ENCODE measurements at places on chromosomes 1 and 21.
A peak's percentile ranks its signal among the peaks of the same experiment; 100 is the strongest.

DNA sequence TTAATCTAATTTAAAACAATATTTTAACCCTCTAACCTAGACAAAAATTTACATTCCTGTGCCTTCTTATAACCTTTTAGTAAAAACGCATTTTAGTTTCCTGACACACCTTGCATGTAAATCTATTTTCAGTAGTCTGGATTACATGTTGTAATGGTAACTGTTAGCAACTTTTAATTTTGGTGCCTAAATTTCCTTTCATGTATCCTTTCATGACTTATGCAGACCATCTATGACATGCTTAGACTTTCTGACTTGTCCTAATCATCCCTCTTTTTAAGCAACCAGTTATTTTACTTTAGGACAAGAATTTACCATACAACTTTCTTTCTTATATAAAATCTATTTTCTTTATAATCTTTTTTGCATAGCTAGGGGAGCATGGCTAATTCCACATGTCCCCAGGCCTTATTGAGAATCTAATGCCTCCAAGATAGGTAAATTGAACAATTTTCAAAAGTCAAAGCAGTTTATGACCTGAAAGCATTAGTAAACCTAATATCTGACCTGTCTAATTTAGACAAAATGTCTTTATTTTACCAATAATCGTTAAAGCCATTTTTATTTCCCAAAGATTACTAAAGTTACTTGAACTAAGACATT is 57.5 kb upstream of the IL12RB2 start:
- DNase-seq = no peak

GRCh38 chr21:42266971-42267556 is 48.1 kb downstream of the ABCG1 start:
- DNase-seq = no peak

DNA sequence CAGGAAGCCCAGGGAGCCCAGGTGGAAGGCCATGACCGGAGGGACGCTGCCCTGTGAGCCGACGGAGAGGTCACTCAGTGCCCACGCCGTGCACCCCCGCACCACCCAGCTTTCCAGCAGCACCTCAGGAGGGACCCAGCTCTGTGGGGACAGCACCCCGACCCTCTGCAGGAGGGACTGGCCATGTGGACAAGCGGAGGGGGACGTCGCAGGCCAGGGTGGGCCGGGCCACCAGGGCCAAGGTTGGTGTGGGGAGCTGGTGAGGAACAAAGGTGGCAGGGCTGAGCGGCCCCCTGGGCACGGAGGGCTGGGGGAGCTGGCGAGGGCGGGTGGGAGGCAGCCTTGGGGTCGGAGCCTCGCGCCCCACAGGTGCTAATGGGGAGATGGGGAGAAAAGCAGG is 22.8 kb downstream of the NADK start:
- no peak for DNase-seq

DNA sequence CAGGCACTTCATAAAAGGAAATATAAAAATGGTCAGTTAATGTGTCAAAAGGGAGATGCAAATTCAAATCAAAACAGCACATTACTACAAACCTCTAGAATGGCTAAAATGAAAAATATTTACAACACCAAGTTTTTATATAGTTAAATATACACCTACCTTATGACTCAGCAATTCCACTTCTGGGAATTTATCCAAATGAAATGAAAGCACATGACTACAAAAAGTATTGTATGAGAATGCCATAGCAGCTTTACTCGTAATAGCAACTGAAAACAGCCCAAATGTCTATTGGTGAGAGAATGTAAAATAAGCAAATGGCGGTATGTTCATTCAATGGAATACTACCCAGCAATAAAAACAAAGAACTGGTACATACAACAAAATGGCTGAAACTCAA is 175.8 kb upstream of the SPAG17 start:
- DNase-seq = peak; percentile 87

DNA sequence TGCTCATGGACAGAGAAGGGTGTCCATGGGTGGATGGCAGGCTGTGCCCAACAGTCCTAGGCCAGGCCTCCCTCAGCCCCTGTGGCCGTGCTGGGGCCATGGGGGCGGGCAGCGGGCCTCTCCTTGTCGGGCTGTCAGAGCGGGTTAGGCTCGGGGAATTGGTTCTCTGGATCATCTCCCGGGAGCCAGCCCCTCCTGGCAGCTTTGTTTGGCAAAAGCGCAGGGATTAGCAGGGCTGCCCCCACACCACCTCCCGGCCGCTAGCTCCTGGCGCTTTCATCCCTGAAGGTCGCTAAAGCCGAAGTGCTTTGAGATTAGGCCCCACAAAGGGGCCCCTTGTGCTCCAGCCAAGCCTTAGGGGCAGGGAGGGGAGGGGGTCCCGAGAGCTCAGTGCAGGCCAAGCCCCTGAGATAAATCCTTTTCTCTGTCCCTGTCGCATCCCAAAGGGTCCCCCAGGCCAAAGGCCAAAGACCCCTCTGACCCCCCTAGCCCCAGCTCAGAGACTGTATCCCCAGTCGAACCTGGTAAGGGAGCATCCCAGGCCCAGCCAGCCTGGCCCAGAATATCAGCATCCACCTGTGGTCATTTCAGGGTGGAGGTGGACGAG is 9.8 kb upstream of the DMBX1 start:
- no peak for DNase-seq

DNA sequence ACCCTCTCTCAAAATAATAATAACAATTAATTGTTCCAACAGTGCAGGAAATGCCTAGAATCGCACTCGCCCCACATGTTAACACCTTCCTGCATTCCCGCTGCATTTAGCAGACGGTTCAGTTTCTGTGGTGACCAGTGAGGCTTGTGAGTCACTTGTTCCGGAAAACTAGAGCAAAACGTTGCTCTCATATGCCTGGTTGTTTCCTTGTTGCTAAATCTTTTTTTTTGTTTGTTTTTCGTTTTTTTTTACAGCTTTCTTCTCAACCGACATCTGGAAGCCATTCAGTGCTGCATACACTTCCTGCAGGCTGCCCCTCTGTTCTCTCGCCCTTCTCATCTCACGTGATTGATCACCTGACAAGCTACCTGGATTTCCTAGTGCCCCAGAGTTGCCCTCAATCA is 56.9 kb upstream of the TMPRSS2 start:
- peak; percentile 72 for DNase-seq

- no peak for DNase-seq
Measured at GRCh38 chr1:1624443-1625403, 7.2 kb upstream of the MMP23B start.

DNA sequence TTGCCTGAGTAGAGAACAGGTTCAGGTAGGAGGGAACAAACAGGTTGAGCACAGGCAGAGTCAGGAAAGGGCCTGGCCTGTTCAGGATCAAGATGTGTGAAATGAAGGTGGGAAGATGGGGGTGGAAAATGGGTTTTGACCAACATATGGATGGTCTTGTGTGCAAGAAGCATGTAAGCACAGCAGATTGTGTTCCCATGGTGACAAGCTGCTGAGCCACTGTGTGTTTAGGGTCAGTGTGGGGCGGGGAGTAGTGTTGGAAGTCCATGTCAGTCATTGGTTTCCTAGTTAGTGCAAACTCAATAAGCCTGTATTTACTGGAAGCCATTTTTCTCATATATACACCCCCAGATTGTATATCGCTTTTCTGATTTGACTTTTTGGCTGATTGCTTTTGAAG is 111.9 kb downstream of the CAMTA1 start:
- no peak for DNase-seq

DNA sequence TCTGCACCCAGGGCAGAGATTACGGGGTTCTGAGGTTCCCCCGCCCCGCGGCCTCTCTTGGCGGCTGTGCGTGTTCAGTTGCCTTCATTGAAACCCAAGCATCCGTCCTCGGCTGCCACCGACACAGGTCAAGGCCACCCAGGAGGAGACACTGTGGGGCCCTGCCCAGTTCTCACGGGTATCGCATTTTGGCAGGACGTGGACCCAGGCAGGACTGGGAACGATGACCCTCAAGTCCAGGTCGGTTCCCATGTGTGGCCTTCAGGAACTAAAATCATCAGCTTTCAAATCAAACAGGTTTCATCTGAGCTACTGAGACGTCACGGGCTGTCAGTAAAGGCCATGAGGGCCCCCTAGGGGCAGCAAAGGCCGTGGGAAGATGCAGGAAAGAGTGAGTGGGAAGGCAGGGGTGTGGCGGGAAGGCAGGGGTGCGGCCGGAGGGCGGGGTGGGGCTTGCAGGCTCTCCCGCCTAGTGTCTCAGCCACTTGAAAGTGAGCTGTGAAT is 7.0 kb upstream of the C1orf174 start:
- DNase-seq = peak; percentile 7

GRCh38 chr1:53145942-53146708 is 3.7 kb upstream of the SLC1A7 start:
- DNase-seq = peak; percentile 100

DNA sequence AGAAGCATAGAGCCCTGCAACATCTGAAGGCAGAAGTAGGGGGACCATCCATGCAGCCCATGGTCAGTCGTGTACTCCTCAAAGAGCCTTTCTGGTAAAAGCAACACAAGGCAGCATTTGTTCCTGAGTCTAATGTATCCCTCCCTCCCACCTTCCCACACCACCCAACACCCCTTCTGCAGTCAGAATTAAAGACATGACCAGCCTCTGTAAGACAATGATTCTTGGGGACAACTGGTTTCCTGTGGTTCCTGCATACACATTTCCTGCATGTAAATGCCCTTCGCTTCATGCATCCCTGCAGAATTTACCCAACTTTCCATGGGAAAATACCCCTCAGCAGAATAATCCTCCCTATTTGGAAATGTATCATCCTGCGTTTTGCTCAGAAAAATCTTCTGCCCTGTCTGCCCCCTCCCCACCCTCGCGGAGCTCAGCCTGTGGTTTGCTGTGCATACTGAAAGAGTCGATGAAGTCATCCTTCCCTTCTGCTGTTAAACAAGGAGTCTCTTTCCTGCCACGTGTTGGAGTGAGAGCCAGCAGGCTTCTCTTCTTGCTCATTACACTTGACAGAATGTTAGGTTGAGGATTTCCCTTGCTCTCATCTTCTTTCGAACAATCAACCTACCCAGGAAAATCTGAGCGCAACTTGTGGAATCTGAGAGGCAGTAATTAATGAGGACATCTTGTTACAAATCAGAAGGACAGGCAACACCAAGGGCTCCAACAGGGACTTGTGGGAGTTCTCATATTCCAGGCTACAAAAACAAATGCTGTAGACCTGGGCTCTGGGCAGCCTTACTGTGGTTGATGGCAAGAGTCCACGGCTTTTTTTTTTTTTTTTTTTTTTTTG is 4.7 kb downstream of the TNN start:
- DNase-seq = peak; percentile 82

GRCh38 chr1:160777486-160778089 is 18.4 kb upstream of the LY9 start:
- peak; percentile 15 for DNase-seq

DNA sequence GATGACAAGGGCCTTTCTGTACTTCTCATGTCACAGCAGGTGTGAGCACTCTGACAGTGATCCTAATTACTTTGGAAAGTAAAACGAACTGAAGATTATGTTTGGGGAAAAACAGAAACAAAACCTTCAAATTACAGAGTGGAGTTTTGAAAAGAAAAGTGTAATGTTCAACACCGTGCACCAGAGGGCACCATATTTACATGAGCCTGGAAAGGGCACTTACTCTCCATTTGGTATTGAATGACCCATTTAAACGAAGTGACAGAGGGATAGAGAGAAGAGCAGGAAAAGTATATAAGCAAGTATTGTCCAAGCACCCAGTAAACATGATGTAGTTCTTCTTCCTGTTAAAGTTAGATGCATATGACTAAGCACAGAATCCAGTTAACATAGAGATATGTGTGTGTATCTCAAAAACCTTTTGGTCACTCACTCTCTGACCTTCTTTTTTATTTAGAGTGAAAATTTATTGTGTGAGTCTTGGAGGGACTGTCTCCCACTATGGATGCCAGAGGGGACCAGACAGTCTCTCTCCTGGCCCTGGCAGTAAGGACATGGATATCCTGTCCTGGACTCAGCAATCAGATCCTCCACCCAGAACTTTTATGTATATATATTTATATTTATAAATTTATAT is 3.8 kb upstream of the RGSL1 start:
- DNase-seq = peak; percentile 51

DNA sequence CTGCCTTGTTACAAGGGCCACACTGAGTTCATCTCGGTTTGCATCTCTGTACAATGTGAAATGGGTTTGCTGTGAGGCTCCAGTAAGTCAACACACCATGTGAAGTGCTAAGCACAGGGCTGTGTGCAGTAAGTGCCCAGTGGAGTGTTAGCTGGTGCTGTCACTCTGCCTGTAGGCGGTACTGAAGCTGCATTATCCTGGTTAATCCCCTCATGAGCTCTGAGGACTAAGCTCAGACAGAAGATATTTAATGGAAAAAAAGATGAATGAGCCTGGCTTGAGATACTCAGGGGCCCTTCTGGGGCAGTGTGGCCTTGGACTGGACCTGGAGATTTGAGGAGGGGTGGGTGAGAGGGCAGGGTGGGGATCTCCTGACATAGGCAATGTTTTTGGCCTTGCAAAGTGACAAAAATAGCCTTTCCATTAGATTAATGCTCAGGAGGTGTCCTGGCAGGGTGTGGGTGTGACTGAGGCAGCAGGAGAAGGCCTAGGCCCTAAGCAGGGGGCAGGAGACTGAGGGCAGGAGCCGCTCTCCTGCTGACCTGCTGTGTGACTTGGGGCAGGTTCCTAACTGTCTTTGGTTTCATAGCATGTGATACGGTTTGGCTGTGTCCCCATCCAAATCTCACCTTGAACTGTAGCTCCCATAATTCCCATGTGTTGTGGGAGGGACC is 570.5 kb downstream of the PTPRU start:
- DNase-seq = no peak

DNA sequence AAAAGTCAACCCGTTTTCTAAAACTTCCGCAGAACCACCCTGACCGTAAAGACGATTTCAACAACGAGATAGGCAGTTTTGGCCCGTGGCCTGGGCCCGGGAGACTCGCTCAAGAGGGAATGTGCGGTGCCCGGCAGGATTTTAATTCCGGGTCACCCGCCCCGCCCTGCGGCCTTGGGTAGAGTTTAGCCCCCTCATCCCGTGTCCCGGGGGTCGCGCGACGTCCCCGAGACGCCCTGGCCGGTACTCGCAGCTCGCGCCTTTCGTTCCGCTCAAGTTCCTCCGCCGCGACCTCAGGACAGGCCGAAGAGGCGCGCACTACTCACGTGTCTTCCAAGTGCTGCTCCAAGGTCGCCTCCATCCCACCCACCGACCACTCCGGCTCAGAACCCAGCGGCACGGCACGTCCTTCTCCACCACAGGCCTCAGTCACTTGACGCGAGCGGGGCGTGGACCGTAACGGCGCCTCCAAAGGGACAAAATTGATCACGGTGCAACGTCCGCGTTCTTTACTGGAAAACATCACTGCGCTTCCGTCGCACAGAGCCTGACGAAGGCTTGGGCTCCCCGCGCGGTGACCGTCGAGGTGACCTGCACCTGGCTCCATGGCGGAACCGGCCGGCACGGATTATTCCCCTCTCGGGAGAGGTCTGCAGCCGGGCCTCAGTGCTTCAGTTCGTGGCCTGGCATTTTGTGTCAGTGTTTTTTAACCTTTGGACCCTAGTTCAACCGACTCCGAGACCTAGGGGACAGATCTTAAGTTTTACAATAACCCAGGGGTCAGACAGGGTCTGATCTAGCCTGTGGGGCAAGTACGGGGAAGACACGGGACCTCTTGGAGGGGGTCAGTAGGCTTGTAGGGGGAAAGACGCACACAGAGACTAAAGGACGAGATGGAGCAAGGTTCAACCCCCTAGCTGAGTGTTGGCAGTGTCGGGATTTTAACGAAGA is at the start of gene LAMTOR5:
Gene LAMTOR5 (minus strand): TSS at position 435 of the 951 bp plus-strand sequence. CDS start 74 bp downstream, at position 361.
- peak; percentile 92 for DNase-seq

Data from EH (cell line).